ENCODE measurements at places on chromosomes 3 and 15.

GRCh38 chr3:52836986-52837385, 2.2 kb upstream of the MUSTN1 start:
- DNase-seq: no peak

DNA sequence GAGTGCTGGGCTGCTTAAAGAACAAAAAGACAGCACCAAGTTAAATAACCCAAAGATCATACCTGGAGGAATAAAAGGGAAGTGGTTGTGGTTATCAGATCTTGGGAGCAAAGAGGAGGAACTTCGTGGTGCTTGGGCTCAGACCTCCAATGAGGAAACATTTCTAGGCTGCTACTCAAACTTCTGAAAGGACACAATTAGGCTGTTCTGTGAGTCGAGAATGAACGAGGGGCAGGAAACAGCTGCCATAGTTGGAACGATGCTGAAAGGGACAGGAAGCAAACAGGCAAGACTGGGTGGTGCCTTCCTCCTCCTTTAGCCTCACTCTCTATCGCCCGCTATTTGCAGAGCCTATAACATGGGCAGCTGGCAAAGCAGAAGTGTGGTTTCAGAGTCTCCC, 276.3 kb upstream of the ARRDC4 start:
- DNase-seq: no peak

- no peak for DNase-seq
These were observed 88.0 kb upstream of the OSBPL11 start for GRCh38 chr3:125683067-125683829.

- DNase-seq: no peak
These were observed 145.4 kb upstream of the PROK2 start for GRCh38 chr3:71930056-71930991.

GRCh38 chr3:25663347-25663868, 1.3 kb downstream of the TOP2B start:
- DNase-seq: no peak

- no peak for DNase-seq
These were observed 26.6 kb upstream of the KY start for GRCh38 chr3:134677196-134677986.

DNA sequence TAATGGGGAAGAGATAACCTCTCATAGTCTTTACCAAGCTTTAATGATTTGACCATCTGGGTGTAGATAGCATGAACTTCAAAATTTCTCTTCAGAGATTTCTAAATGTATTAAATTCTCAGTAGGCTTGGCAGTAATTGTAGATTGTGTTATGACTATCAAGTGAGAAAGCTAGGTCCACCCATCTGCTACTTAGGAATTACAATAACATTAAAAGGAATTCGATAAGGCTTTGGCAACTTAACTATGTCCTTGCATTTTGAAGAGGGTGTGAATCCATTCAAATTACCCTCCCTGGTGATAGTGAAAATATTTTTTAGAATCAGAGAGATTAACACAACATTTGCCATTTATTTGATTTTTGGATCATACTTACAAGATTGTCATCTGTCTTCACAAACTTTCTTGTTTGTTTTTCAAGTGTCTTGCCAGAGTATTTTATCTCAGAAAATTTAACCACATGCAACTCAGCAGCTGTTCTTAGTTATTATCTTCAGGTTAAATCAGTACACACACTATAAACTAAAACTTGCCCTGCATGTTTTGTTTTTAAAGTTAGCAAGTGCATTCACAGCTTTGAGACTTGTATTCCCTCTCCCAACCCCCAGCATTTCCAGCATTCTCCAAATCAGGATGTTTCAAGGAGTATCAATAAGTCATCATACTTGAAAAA, 69.6 kb upstream of the COL8A1 start:
- DNase-seq: no peak

DNA sequence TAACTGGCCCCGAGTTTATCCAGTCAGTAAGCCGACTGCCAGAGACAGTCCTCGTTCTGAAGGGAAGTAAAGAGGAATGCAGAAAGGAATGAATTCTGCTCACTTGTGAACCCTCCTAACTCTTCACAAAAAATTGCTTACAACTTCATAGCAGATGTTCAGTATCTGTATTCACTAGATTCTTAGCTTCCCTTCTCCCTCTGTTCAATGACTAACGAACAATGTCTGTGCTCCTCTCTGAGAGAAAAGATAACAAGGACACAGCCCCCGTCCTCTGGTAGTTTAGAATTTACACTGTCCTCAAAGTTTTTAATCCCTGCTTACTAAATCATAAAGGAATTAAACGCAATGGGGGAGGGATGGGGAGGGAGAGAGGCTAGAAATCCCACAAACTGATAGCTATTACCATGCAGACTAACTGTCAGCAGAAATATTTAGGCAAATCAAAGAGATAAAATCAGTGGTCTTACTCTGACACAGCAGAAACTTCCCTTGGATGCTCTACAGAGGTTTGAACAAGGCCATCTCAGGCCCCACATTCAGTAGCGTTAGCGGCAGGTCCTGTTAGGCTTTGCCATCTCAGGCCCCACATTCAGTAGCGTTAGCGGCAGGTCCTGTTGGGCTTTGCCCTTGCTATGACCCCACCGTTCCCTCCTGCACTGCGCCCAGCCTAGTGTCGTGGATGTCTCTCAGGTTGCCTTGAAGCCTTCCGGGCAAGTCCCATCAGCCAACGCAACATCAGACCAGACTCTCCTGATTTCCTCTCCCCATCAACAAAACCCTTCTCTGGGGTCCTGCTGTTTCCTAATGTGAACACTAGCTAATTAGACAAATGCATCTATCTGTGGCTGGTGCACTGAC, 23.4 kb downstream of the NRROS start:
- no peak for DNase-seq

DNA sequence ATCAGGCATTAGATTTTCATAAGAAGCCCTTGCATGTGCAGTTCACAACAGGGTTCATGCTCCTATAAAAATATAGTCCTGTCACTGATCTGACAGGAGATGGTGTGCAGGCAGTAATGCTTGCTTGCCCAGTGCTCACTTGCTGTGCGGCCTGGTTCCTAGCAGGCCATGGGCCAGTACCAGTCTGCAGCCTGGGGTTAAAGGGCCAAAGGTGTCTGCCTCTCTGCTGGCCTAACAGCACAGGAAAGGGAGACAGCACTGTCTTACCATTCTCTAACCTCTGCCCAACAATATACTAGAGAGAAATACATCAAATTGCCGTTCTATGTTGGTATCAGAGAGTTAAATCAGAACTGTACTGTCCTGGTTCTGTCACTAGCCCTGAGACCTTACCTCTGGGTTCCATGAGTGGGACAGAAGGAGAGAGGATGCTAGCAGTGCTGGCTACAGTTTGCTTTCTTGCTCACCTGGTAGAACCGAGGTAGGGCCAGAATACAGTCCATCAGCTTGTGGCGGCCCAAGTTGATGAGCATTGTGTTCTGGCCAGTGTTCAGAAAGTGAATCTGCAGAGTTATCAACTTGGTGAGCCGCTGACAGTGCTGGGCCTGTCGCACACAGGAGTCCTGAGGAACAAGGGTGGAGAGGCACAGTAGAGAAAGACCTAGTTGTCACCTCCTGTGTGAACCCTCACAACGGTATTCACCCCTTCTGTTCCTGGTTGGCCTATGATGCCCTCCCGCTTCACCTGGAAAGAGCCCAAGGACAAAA, 28.6 kb downstream of the EIF3J start:
- no peak for DNase-seq

GRCh38 chr3:134630506-134630905, 20.3 kb downstream of the KY start:
- DNase-seq: no peak

- DNase-seq: no peak
These were observed 1218.9 kb downstream of the ROBO2 start for GRCh38 chr3:78258798-78259197.

- no peak for DNase-seq
These were observed 123.6 kb downstream of the RPL22L1 start for GRCh38 chr3:170746175-170746942.

DNA sequence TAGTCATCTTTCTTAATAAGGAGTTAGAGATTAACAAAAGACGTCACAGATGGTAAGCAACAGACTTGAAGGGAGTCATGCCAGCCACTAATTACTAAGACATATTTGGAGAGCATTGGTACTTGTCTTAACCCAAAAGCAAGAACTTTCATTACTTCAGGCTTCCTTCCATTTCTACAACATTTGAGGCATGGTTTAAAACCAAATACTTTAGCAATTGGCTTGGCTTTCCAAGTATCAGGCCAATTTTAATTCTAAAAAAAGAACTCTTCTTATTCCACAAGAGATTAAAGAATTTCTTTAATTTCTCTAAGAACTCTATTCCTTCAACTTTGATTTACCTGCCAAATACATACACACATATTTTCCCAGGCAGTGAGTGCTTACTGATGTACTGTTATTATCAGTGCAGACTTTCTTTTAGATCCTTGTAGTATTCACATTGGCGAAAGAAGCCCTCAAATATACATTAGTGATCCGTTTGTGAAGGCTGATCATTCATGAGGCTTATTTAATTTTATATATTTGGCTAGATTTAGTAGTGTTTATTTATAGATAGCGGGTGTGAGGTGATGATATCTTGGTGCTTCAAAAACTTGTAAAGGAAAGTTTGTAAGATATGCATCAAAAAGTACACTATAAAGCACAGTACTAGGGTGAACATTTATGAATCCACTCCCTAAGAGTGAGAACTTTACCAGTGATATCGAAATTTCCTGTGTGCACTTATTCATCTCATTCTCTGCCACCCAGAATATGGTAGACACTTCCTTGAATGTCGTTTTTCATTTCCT, 229.2 kb downstream of the MFSD1 start:
- DNase-seq: no peak

GRCh38 chr3:59366218-59366617, 316.4 kb upstream of the CFAP20DC start:
- DNase-seq: no peak

GRCh38 chr3:198022604-198023003, 62.6 kb downstream of the LMLN start:
- DNase-seq: no peak

DNA sequence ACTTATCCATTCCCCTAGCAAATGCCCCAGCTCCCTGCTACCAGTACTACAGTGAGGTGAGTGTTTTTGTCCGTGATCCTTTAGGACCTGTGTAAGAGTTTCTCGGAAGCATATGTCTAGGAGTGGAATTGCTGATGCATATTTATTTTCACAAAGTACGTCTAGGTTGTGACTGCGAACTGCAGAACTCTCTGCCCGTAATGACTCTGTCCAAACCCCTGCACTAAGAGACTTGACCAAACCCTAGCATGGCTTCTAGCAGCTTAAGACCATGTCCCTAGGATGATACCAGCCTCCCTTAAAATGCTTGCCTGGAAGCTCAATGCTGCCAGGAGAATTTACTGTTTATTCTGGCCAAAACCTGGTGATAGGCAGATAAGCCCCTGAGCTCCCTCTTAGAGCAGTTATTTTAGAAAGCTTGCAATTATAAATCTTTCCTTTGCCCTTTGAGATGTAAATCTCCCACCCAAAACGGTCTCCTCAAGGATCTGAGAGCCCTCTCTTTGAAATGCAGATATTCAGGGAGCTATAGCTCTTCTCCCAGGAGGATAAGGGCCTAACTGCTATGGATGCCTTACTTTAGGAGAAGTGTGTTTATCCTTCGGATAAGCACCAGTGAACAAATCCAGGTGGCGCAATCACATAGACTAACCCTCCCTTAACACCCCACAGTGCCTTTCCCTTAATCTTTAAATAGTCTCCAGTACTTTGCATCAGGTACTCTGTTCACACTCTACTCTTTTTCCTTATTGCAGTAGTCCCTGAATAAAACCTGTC, 14.7 kb upstream of the CA12 start:
- DNase-seq: no peak

GRCh38 chr3:120171134-120171873, 77.1 kb upstream of the GSK3B start:
- no peak for DNase-seq

- no peak for DNase-seq
These were observed 7.5 kb downstream of the HEXA start for GRCh38 chr15:72368325-72368724.

- DNase-seq: no peak
These were observed 281.3 kb downstream of the DIPK2A start for GRCh38 chr3:144252896-144253295.

- no peak for DNase-seq
These were observed 71.0 kb downstream of the RBM6 start for GRCh38 chr3:50010959-50011358.

DNA sequence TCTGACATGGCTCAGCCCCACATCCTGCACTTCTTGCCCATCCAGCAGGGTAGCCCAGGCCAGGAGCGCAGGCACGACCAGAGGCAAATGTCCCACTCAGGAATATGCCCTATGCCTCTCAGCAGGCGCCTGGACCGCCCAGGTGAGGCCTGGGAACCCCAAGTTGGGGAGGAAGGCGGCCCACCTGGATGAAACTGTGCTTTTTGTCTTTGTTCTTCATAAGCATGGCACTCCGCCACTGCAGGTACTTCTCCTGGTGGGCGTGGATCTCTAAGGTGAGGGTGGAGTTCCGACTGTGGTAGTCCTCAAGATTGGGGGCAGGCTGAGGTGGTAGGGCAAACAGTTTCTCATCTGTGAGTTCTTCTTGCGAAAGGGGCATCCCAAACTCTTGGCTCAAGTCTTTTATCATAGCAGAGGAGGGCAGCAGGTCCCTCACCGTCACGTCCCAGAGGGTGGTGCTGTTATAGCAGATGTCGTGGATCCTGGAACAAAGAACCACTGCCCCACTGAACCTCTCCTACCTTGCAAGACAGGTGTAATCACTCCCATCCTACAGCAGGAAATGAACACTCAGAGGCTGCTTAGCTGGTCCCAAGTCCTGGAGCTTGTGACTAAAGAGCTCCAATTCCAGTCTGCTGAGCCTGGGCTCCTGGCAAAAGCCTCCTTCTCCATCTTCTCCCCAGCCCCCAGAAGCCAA, 53.2 kb downstream of the ACAD9 start:
- no peak for DNase-seq

- no peak for DNase-seq
These were observed 1.7 kb downstream of the RAB11A start for GRCh38 chr15:65870889-65871533.

DNA sequence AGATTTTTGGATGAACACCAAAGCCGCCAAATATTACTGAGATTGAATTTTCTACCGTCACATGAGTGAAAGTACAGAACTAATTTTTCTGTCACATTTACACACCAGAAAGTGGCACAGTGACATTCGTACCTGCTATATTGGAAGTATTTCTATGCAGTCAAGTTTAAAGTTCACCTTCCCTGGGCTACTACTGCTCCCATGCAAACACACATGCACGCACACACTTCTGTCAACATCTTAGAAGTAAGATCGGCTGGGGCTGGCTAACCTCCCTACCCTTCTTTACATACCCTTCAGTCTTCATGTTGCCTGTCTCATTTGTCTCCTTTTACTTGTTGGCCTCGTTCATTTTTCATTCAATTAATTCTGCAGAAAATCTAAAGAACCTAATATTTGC, 19.0 kb upstream of the TM4SF1 start:
- no peak for DNase-seq
